ENCODE measurements at places on chromosomes 11 and 22.

GRCh38 chr11:130390071-130390758, 38.2 kb downstream of the ADAMTS8 start:
- peak; percentile 27 for DNase-seq

DNA sequence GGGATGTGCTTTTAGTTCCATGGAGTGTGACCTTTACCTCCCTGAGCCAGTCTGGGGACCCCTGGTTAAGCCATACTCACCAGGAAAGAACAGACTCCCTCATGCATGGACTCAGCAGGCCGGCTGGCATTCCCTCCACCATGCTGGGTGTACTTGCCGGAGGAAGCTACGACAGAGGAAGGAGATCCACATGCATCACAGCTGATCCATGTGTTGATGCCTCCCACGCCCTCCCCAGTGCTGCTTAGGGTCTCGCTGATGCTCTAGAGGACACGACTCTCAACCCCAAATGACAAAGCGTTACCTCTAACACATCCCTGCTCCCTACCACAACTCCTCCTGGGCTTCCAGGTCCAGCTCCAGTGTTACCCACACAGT, 39.8 kb downstream of the GAB4 start:
- DNase-seq = no peak

DNA sequence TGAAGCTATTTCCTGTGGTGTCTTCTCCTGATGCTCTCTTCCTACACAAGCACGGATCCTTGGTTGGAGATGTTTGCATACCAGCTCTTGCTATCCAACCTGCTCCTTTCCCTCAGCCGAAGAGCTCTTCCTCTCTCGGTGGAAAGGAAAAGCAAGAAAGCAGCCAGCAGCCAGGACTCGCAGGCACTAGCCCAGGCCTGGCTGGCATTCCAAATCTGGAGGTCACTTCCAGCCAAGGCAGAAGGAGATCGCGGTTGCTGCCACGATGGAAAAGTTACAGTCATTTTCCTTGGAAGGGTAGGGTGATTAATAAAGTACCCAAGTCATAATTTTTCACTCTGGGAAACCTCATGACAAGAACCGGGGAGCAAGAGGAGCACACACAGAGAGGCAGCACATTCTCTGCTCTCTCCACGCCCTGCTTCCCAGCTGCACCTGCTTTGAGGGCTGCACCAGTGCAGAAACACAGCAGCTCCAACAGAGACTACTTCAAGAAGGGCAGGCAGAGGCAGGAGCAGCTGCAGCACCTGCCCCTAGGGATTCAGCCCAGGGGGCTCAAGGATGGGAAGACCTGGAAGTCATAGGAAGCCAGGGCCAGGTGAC, 399.3 kb downstream of the CADM1 start:
- DNase-seq = no peak

DNA sequence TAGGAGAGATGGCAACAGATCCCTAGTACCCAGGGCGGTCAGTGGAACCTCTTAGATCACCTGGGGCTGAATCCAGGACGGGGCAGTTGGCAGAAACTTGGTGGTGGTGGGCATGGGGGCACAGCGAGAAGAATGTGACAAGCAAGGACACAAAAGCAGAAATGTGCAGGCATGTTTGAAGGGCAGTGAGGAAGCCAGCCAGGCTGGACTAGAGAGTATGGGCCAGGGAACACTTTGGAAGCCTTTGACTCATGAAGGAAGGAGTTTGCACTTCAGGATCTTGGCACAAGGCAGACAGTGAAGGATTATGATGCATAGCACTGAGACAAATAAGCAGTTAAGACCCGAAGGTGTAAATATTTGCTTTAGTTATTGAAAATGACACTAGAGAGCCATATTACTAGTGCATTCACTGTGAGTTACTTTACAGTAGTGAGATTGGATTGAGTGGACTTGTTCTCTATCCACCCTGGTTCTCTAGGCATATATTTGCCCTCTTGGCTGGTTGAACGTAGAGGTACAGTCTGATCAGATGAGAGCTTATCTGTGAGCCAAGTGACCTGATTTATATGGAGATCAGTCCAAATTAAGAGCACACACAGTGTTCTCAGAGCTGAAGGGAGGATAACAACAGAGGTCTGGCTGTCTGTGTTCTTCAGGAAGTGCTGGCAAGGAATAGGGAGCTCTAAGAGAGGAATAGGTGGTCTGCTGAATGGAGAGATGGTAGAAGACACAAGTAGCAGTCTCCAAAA, 210.4 kb downstream of the SNX19 start:
- no peak for DNase-seq

Data from hypothalamus (tissue), 51 donors.